Stimulated activated CD4-positive, alpha-beta T cell treated with anti-CD3 and anti-CD28 coated beads, Interleukin-12 subunit alpha, Interleukin-12 subunit beta, amount 100 ng/mL, for 4 hours (primary cell): ENCODE measurements at places on chromosomes 1 and 21.

DNA sequence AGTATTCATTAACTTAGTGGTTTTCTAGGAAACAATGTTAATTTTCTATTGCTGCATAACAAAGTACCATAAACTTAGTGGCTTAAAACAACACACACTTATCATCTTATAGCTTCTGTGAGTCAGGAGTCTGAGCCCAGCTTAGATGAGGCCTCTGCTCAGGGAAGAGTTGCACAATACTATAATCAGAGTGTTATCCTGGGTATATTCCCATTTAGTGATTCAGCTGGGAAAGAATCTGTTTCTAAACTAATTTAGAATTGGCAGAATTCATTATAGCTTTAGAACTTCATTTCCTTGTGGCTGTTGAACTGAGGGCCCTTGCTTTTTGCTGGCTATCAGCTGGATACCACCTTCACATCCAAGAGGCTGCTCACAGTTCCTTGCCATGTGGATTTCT, 515.5 kb downstream of the BRINP3 start:
- DNase-seq, result no peak

- DNase-seq, result no peak
These were observed 194.7 kb downstream of the AK5 start for GRCh38 chr1:77476475-77476874.

GRCh38 chr1:8016210-8016894, 9.8 kb downstream of the ERRFI1 start:
- no peak for DNase-seq

GRCh38 chr1:162677607-162678371, 45.5 kb downstream of the DDR2 start:
- no peak for DNase-seq
